ENCODE measurements at places on chromosomes 5 and 9. TPM values are rescaled to one million over a fixed set of nuclear protein-coding genes. Genes with fewer than 3 reads are reported as not detected.

The PIK3R1 gene
- total RNA-seq: 15.9 TPM

The KCNIP1 gene
- not detected for total RNA-seq

The PCDHGB1 gene
- total RNA-seq: not detected

The SPARC gene
- 84.1 TPM for total RNA-seq

The CAAP1 gene
- total RNA-seq: 12.1 TPM

The SNX30 gene
- 33.1 TPM for total RNA-seq

The TPPP gene
- total RNA-seq: 0.17 TPM

The MEIKIN gene
- not detected for total RNA-seq

The PCDHGA1 gene
- total RNA-seq: not detected

The CFAP77 gene
- not detected for total RNA-seq

The ITK gene
- total RNA-seq: not detected

The PCDHGC5 gene
- not detected for total RNA-seq

The ADRA1B gene
- 6.0 TPM for total RNA-seq

The SAXO1 gene
- not detected for total RNA-seq

The LHX3 gene
- 0.22 TPM for total RNA-seq

The GRM6 gene
- total RNA-seq: not detected

The FGF18 gene
- 1.1 TPM for total RNA-seq

The IL31RA gene
- 2.0 TPM for total RNA-seq

The RANBP17 gene
- total RNA-seq: 17.0 TPM

The RECK gene
- total RNA-seq: 2.1 TPM

The CAST gene
- 234 TPM for total RNA-seq

The PRR16 gene
- 2.8 TPM for total RNA-seq

The ZBTB5 gene
- 8.8 TPM for total RNA-seq

The MSX2 gene
- not detected for total RNA-seq

The CD74 gene
- total RNA-seq: 41.1 TPM

The GABRA6 gene
- not detected for total RNA-seq

The POU5F2 gene
- 0.95 TPM for total RNA-seq

The RNF183 gene
- 0.92 TPM for total RNA-seq

The IL6ST gene
- 60.2 TPM for total RNA-seq

The QRFP gene
- not detected for total RNA-seq

The WNK2 gene
- total RNA-seq: 44.6 TPM

The SEMA4D gene
- 58.3 TPM for total RNA-seq

The DEPDC1B gene
- 25.6 TPM for total RNA-seq

The GNAQ gene
- 51.6 TPM for total RNA-seq

The KIAA1958 gene
- 19.5 TPM for total RNA-seq

The NEUROG1 gene
- total RNA-seq: not detected

The TXNDC8 gene
- not detected for total RNA-seq

The BASP1 gene
- not detected for total RNA-seq

The SERF1A gene
- total RNA-seq: 1.1 TPM

The SPAAR gene
- 0.73 TPM for total RNA-seq

The PPP3R2 gene
- total RNA-seq: not detected

The GDNF gene
- total RNA-seq: 0.38 TPM

The TSC1 gene
- 61.0 TPM for total RNA-seq

The CDO1 gene
- not detected for total RNA-seq

The IL9 gene
- total RNA-seq: not detected

The NMUR2 gene
- not detected for total RNA-seq

The DND1 gene
- 1.2 TPM for total RNA-seq

The ALDOB gene
- total RNA-seq: not detected

The HAVCR1 gene
- total RNA-seq: not detected

The PCDHB12 gene
- total RNA-seq: not detected

The HINT2 gene
- total RNA-seq: 53.1 TPM
